NCI-H526 treated with DMSO at 0.1 percent for 48 hours (cell line): ENCODE measurements at places on chromosomes 12 and 14.

- DNase-seq = peak; percentile 44
Measured at GRCh38 chr12:50636505-50636904, 127.4 kb upstream of the ATF1 start.

DNA sequence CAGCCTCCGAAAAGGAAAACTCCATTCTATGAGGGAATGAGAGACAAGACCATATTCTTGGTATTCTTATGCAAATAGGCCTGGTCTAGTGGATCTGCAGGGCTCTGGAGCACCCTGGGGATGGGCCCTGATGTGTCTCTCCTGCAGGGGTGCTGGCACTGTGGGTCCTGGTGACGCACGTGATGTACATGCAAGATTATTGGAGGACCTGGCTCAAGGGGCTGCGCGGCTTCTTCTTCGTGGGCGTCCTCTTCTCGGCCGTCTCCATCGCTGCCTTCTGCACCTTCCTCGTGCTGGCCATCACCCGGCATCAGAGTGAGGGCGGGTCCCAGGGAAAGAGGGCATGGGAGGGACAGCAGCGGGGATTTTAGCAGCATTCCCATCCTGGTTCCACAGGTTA lies 5.8 kb downstream of the SLC48A1 start:
- DNase-seq = no peak

DNA sequence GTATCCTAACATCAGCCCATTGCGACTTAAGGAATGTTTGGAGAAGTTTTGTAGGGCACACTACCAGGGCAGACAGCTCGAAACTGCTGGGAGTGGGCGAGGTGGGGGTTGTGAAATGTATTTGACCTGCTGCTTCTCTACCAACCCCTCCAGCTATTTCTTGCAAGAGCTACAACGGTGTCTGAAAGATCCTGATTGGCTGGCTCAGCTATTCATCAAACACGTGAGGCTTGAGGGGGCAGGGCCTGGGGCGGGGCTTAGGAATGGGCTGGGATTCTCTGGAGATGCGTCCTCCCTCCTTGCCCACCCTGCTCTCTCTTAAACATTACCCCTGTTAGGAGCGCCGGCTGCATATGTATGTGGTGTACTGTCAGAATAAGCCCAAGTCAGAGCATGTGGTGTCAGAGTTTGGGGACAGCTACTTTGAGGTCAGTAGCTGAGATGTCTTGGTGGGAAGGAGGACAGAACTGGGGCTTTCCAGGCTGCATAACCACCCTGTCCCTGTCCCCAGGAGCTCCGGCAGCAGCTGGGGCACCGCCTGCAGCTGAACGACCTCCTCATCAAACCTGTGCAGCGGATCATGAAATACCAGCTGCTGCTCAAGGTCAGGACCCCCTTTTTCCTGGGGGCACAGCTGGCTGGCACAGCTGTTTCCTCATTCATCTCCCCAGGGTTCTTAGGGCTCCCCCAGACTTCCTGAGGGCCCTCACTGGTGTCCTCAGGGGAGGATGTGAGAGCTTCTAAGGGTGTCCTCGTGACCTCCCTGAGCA lies 3.1 kb downstream of the ARHGEF25 start:
- no peak for DNase-seq

DNA sequence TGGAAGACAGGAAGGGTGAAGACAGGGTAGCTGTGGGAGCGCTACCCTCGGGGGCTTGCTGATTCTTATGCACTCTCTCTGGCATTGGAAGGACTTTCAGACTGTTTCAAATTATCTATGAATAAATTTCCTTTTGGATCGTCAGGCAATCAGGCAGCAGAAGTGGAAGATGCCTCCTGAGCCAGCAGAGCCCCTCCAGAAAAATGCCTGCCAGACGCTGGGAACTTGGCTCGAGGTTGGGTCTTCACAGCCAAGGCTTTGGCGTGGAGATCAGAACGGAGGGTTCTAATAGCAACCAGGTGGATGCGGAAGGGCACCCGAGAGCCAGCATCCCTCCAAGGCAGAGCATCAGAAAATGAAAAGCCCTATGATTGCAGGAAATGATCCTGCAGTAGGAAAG lies 119.2 kb upstream of the RFLNA start:
- no peak for DNase-seq

DNA sequence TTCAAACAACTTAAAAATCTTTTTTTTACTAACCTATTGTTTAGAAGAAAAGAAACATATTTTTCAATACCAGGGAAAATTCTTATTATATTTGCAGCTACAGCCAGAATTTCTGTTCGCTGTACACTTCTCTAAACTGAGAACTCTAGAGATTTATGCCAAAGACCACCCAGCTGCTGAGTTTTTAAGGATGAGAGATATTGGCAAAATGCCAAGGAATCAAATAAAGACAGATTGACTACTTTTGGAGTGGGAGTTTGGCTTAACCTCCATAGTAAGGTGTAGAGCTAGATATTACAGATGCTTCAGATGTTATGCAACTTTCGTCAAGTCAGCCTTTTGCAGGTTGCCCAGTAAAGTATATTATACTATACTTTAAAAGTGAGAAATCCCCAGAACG lies 71.8 kb downstream of the TTLL5 start:
- DNase-seq = no peak
